ENCODE measurements at places on chromosomes 1 and 21.

DNA sequence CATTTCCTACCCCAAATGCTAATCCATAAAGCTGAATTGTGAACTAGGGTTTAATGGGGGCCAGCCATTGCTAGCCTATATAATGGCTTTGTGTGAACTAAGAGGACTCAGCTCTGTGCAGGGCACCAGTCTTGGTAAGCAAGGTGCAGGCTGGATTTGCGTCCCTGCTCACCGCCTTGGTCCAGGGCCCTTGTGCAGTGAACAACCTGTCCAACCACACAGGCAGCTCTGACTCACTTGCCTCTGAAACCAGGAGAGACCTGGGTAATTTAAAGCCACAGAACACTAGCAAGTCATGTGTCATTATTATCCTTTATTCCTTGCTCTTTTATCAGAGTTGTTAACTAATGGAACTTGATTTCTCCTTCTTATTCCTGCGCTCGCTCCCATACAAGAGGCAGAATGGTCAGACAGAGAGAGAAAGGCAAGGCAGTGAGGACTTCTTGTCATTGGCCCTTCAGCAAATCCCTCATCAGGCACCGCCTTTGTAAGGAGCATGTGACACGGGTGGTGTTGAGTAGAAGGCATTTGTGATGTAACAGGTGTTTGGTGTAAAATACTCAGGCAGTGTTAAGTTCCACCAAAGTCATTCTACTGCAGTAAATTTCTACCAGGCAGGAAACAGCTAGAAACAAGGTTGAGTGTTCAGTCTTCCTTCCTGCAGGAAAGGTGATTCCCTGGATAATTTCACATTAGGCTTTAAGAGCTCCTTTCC, 67.3 kb upstream of the OLIG2 start:
- no peak for DNase-seq

DNA sequence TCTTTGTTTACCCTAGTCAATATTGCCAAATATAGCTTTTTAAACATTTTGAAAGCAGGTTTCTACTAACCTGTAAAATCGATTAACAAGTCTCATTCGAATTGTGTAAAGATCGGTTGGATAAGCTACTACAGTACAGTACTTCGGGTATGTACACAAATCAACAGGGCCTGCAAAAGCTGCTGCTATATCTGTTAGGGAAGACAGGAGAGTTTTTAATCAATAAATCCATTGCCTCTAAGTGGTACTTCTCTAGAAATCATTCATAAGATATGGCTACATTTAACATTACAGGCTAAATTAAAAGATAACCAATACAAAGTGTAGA, 34.8 kb upstream of the PSMG1 start:
- no peak for DNase-seq

DNA sequence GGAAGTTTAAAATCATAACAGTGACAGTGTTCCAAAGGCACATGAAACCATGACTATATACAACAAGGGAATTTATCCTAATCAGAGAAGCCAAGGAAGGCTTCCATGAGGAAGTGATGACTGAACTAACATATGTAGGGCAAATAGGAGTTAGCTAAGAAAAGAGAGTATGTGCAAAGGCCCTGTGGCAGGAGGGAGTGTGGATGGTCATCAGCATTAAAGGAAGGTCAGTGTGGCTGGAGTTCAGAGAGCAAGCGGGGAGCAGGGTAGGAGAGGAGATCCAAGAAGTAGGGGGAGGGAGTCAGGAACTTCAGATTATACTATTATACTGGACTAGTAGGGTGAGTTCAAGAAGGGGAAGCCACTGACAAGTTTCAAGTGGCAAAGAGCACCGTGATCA, 8.4 kb downstream of the MAP7D1 start:
- no peak for DNase-seq

GRCh38 chr1:28064064-28064463, 24.3 kb downstream of the EYA3 start:
- no peak for DNase-seq

DNA sequence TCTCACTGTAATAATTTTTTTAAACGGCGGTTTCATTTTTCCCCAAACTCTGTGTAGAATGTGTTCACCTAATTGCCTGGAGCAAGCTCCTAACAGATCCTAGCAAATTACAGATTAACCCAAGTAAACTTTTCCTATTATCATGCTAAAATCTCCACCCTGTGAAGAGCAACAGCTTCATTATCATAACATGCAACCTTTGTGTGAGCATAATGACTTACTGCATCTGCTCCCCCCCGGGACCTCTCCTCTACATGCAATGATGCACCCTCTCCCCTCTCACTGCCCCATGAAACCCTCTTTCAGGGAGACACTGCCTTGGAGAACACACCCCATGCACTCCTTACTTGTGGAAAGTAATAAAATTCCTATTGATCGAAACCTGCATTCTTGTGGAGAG, 717.0 kb upstream of the TMPRSS15 start:
- DNase-seq, result no peak

GRCh38 chr1:8202182-8202905, 115.6 kb upstream of the SLC45A1 start:
- DNase-seq, result no peak

DNA sequence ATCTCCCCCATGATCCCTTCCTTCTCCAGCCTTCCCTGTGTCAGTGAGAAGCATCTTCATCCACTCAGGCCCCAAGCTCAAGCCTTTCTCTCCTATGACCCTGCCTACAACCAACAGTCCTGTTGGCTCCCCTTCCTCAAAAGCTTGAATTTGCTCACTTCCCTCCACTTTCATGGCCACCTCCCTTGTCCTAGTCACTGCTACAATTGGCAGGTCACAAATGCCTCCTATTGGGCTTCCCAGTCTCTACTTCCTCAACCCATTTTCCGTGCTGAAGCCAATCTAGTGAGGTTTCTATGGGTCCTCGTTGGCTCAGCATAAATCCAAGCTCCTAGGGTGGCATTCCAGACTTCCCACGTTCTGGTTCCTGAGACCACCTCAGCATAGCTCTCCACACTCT, 40.2 kb upstream of the SLC6A9 start:
- no peak for DNase-seq

Data from SK-N-MC (cell line).